ENCODE measurements at places on chromosomes 2 and 18.

GRCh38 chr2:12330916-12331315 is 385.8 kb upstream of the TRIB2 start:
- no peak for DNase-seq

GRCh38 chr2:145228506-145228905 is 708.6 kb upstream of the ZEB2 start:
- DNase-seq = no peak

DNA sequence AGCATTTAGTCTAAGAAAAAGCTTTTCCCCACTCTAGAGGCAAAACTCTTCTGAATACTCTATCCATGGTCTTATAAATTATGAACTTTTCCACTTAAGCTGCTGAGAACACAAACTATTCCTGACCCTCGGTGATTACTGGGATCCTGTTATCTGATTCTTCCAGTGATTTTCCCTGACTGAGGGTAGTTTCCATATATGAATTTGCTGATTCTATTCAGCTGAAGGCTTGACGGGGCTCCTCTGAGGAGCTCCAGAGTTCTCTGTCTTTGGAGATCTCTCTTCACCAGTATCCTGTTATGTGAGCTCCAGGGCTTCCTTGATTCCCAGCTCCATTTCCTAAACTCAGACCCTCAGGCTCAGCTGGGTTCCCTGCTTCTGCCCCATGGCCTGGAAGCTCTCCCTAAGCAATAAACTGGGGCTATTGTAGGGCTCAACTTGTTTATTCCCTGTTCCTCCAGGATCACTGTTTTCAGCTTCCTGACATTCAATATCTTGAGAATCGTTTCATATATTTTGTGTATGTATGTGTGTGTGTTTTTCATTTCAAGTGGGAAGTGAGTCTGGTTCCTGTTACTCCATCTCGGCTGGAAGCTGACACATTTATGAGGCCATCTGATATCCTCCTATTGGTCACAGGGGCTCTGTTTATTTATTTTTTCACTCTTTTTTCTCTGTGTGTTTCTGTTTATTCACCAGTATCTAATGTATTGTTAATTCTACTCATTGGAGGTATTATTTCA is 78.2 kb downstream of the ARHGAP28 start:
- DNase-seq = no peak

DNA sequence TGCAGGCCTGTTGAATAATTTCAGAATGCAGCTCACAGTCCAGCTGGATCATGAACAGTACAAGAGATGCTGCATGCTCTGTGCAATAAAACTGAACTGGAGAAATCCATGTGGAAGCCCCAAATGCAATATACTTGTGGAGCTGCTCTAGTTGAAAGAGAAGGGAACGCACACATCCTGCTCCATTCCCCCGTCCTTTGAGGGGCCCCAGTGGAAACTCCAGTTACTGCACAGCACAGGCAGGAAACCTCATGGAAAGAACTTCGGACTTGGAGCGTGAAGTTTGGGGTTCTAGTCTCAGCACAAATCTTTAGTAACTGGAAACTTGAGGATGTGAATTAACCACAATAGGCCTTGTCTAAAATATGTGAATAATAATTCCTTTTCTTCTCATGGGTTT is 73.2 kb downstream of the PLA2R1 start:
- DNase-seq = no peak

DNA sequence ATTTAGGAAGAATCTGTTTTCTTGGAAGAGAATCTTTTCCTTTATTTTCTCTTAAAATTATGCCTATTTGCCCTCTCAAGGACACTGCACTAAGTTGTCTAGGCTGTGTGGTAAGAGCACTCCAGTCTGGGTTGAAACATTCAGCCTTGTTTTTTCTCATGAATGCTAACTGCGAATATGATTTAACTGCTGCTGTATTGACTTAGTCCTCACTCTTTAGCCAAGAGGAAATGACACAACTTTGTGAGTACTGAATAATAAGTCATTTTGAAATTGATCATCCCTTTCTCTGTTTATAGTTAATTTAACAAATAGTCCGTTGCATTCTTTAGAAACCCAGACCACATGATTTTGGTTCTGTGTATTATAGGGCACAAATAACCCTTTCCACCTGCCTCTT is 4.5 kb upstream of the RND3 start:
- DNase-seq = no peak

DNA sequence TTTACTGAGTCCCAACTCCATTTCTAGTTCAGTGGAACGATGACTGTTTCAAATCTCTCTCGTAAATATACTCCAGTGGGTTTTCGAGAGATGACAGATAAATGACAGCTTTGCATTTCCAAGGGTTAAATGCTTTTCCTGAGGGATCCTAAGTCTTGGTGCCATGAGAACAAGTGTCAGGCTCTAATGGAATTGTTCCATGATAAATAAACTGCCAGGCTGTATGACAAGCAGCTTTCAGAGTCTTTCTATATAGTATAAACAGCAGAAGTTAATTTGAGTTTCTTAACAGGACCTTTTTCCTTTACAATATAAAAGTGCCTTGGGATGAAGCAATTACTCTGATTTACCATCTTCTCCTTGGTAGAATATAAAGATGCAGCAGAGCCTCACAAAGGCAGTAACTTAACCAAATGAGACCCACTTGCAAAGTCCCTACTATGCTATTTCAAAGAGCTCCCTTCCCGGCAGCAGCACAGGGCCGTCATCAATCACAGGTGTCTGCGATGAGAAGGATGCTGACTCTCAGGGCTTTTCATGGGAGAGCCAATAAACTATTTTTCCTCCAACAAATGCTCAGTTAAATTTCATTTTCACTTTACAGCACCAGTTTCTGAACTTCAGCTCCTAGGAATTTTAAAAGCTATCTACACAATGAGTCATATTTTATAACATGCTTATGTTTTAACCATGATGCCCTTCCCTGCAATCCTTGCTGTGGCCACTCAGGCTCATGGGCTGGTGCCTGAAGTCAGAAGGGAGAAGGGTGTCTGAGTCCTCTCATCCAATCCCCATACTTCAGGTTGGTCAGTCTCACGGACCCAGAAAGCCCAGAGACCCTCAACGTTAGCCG is 123.8 kb downstream of the AFF3 start:
- no peak for DNase-seq

DNA sequence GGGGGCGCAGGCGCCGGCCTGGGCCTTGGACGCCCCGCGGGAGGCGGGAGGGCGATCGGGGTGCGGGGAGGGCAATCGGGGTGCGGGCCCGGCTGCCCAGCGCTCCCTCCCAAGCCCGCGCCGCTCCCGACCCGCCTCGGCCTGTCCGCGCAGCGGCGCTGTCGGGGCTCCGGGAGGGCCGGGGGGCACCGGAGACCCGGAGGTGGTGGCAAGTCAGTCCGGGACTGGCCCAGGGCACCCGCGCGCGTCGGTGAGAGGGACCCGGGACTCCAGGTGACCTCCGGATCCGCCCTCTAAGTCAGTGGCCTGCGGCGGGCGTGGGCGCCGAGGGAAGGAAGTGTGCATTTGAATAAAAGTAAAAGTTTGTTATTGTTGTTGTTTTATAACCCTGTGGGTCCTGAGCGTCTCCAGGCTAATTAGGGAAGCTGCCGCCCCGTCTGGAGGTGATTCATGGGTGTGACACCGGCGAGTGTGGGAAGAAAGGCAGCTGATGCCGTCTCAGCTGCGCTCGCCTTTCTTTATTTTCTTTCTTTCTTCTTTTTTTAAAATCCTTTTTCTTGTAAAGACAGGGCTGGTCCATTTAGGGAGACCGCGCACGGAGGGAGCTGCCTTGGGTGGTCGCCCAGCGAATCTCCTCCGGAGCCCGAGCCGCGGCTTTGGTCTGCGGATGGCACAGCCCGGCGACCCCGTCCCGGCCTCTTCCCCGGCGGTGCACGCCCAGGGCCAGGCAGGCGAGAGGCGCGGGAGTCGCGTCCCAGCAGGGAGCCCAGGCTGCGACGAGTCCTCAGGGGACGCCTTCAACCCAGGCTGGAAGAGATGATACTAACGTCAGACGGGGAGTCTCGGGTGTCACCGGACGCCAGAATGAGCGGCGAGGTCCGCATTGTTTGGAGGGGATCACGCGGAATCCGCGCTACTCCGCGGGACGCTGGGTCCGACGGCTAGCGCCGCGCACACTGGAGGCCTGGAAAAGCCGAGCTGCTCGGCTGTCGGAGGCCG is 627 bp upstream of the CRACDL start:
- DNase-seq = peak; percentile 37

- DNase-seq = no peak
These were observed 18.8 kb upstream of the TSPYL6 start for GRCh38 chr2:54274781-54275242.

DNA sequence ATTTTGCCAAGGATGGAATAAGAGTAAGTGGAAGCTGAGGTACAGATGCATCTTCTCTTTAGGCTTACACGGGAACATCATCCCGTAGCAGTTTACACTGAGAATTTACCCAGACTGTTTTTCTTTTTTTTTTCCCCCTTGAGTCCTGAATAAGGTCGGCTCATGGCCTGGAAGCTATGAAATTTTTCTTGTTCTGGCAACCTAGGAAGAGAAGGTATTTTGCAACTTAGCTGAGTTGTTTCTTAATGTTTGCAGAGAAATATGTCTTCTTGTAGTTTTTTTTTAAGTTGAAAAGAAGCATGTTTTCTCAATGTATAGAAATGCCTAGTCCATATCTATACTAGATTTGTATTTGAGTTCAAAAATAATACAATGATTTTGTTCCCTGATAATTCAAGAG is 712.5 kb downstream of the TDRD15 start:
- peak; percentile 38 for DNase-seq

DNA sequence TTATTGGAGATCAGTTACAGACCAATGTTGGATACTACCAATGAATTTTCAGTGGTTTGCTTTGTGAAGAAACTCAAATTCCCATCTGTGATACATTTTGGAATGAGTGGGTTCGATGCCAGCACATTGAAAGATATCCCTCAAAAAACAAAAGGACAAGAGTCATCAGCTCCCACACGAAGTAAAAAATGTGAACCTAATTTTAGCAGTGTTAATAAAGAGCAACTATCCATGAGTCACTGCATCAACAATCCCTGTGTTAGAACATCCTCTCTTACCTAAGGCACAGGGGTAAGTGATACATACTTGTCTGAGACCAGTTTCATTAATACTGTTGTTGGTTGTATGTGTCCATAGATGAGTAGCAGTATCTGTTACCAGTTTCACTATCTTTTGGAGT is 551.8 kb upstream of the SOX11 start:
- DNase-seq = no peak

- no peak for DNase-seq
These were observed 1.5 kb downstream of the POU3F3 start for GRCh38 chr2:104855221-104856085.

DNA sequence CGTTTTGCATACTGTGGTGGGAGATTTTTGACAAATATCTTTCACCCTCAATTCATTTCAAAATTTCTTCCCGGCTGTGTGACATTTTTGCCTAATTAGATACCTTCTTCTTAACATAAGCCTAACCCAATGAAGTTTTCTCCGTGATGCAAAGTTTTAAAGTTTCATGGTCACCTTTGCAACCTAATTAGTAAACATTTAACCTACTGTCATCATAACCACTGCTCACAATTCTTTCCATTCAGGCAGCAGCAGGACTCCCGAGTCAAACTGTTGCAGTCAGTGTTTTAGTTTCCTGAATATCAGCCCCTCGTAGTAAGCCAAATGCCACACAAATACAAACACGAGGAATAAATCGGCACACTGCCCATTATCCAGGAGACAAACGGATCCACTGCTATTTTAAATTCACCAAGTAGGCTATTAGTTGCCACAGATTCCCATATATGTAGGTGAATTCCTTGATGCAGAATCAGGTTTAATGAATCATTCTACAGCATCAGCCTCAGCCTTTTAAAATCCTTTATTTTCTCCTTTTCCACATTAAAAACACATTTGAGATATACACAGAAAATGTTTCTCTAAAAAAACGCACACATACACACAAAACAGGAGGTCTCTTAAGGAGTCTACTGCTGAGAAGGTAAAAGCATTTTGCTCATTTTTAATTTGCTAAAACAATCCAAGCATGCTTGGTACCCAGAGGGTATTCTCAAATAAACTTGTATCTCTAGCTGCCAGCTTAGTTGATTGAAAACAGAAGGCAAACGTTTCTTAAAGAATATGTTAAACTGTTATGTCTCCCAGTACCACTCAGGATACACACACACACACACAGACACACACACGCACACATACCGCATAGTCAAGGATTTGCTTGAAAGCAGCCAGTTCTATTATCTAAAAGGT is 106.5 kb upstream of the KCTD1 start:
- no peak for DNase-seq

DNA sequence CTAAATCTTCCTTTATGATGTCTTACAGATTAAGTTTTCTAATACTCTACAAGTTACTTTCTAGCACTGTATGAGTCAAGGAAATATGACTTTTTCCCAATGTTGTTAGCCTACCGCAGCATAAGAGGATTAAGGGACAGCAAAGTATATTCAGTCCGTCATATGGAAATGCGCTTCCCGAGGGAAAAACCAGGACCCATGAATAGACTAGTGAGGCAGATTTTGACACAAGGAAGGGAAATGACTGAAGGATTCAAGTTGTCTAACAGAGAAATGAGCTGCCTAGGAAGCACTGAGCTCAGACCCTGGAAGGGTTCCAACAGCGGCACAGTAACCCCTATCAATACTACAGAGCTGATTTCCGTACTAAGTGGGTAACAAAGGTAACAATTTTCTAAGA is 12.0 kb downstream of the SEPTIN10 start:
- DNase-seq = no peak

- DNase-seq = no peak
These were observed 165.8 kb downstream of the RPIA start for GRCh38 chr2:88857274-88857741.

- DNase-seq = no peak
These were observed 44.6 kb downstream of the ITGB1BP1 start for GRCh38 chr2:9378433-9379390.

- no peak for DNase-seq
These were observed 269.6 kb downstream of the CDH20 start for GRCh38 chr18:61602836-61603235.

GRCh38 chr2:111701798-111702118 is 182.2 kb downstream of the ANAPC1 start:
- no peak for DNase-seq

GRCh38 chr2:48240912-48241311 is 289.0 kb upstream of the STON1 start:
- DNase-seq = no peak

DNA sequence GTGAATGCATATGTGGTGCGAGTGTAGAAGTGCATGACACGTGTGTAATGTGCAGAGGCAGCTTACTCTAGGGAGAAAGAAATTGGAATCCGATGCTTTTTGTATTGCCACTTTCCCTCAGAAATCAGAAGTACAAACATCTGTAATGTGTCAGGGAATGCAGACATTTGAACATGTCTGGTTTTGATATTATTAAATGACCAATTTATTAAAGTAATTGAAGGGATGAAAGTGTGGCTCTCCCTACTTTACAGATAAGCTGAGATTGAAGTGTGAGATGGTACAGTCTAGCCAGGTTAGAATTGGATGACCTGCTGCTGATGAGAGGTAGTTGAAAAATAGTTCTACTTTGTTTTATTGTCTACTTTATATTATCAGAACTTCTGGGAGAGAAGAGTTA is 74.5 kb upstream of the NT5C1B start:
- no peak for DNase-seq

- DNase-seq = no peak
These were observed 40.5 kb downstream of the INO80C start for GRCh38 chr18:35457140-35457704.

- no peak for DNase-seq
These were observed 58.0 kb downstream of the LINC00305 start for GRCh38 chr18:64090876-64091275.

Data from HL-60 (cell line).